ENCODE measurements at places on chromosomes 12 and 14. TPM values are rescaled to one million over a fixed set of nuclear protein-coding genes. Genes with fewer than 3 reads are reported as not detected.

RITA1 gene
- total RNA-seq, result 27.6 TPM

TAPBPL gene
- 7.3 TPM for total RNA-seq

CLEC4A gene
- 0.32 TPM for total RNA-seq

LRP1-AS gene
- total RNA-seq, result not detected

RPL10L gene
- 0.43 TPM for total RNA-seq

PMCH gene
- total RNA-seq, result not detected

All from fibroblast of villous mesenchyme (primary cell).